Placental pericyte (primary cell): ENCODE measurements at places on chromosomes 3 and 15. TPM values are rescaled to one million over a fixed set of nuclear protein-coding genes. Genes with fewer than 3 reads are reported as not detected.

RSL24D1 gene
- 63.0 and 121 TPM in 2 replicates for total RNA-seq

NR2E3 gene
- total RNA-seq, result 0.57 TPM in 1 of 2 replicates, not detected in the other

GHSR gene
- not detected in 2 replicates for total RNA-seq

MESP2 gene
- 0.29 TPM in 1 of 2 replicates, not detected in the other for total RNA-seq

ANKUB1 gene
- total RNA-seq, result not detected in 2 replicates

CTDSPL gene
- total RNA-seq, result 30.4 and 37.8 TPM in 2 replicates

TPRG1 gene
- total RNA-seq, result 0.57 and 2.6 TPM in 2 replicates

MKRN2OS gene
- total RNA-seq, result not detected in 2 replicates

SRGAP3 gene
- total RNA-seq, result 0.43 and 6.1 TPM in 2 replicates

UPK1B gene
- total RNA-seq, result not detected in 2 replicates

DLL4 gene
- total RNA-seq, result 9.4 and 53.4 TPM in 2 replicates

THAP10 gene
- total RNA-seq, result 1.8 and 5.7 TPM in 2 replicates

CYP1A2 gene
- not detected in 2 replicates for total RNA-seq

NEK10 gene
- 1.5 and 10.2 TPM in 2 replicates for total RNA-seq

SEMA5B gene
- total RNA-seq, result not detected in 2 replicates

XCR1 gene
- not detected in 2 replicates for total RNA-seq

IQCF5 gene
- total RNA-seq, result not detected in 2 replicates

EPHA3 gene
- total RNA-seq, result 0.14 and 0.22 TPM in 2 replicates

SCAANT1 gene
- not detected in 2 replicates for total RNA-seq

LDHAL6B gene
- total RNA-seq, result not detected in 2 replicates

GNAT1 gene
- not detected in 2 replicates for total RNA-seq

DTX3L gene
- 21.7 and 29.2 TPM in 2 replicates for total RNA-seq

LIPH gene
- total RNA-seq, result 0.14 TPM in 1 of 2 replicates, not detected in the other

PPIB gene
- total RNA-seq, result 692 and 1,959 TPM in 2 replicates

OCA2 gene
- not detected in 2 replicates for total RNA-seq

PGBD4 gene
- total RNA-seq, result 1.3 and 1.9 TPM in 2 replicates

HYAL3 gene
- 1.8 and 2.4 TPM in 2 replicates for total RNA-seq

XYLB gene
- total RNA-seq, result 4.3 and 5.5 TPM in 2 replicates

UROC1 gene
- not detected in 2 replicates for total RNA-seq

CCDC54 gene
- total RNA-seq, result not detected in 2 replicates

SERPINI2 gene
- not detected in 2 replicates for total RNA-seq

GOLGA6B gene
- total RNA-seq, result not detected in 2 replicates

ERC2 gene
- under 0.01 TPM in 1 of 2 replicates, not detected in the other for total RNA-seq

WNT5A gene
- 128 and 1,124 TPM in 2 replicates for total RNA-seq

GREM1 gene
- 264 and 829 TPM in 2 replicates for total RNA-seq

C3orf85 gene
- not detected in 2 replicates for total RNA-seq

RASGRP1 gene
- 0.22 TPM in 1 of 2 replicates, not detected in the other for total RNA-seq

KBTBD13 gene
- total RNA-seq, result not detected in 2 replicates

H1-8 gene
- total RNA-seq, result not detected in 2 replicates

CLCN2 gene
- total RNA-seq, result 2.8 and 8.7 TPM in 2 replicates

ILDR1 gene
- not detected in 2 replicates for total RNA-seq

MYO1E gene
- 124 and 161 TPM in 2 replicates for total RNA-seq
